Cardiac septum (tissue), 1 donor: ENCODE measurements at places on chromosomes 16 and 17. TPM values are rescaled to one million over a fixed set of nuclear protein-coding genes. Genes with fewer than 3 reads are reported as not detected.

Gene TMEM98
- 12.9 TPM for total RNA-seq

Gene MYOCD
- total RNA-seq: 82.1 TPM

Gene VTN
- 48.2 TPM for total RNA-seq

Gene EFTUD2
- 62.0 TPM for total RNA-seq

Gene DRC7
- total RNA-seq: not detected

Gene PIPOX
- total RNA-seq: 0.57 TPM

Gene PYDC1
- total RNA-seq: not detected

Gene CLEC19A
- total RNA-seq: not detected

Gene NAGS
- 0.51 TPM for total RNA-seq

Gene SRL
- total RNA-seq: 400 TPM

Gene WWP2
- total RNA-seq: 23.8 TPM

Gene TOP2A
- 0.51 TPM for total RNA-seq

Gene MT1M
- total RNA-seq: 1.1 TPM

Gene RIPOR1
- 102 TPM for total RNA-seq

Gene KRTAP4-3
- not detected for total RNA-seq

Gene PTX4
- total RNA-seq: not detected

Gene NUDT7
- total RNA-seq: 46.8 TPM

Gene ALOX15B
- total RNA-seq: not detected

Gene SCGB1C2
- total RNA-seq: not detected

Gene CES1
- total RNA-seq: 9.9 TPM

Gene SOCS1
- 1.7 TPM for total RNA-seq

Gene NLGN2
- 11.0 TPM for total RNA-seq

Gene RNF166
- total RNA-seq: 17.1 TPM

Gene ASPA
- total RNA-seq: 0.94 TPM

Gene MBTPS1
- total RNA-seq: 53.2 TPM

Gene KRTAP3-2
- total RNA-seq: not detected

Gene NPIPA5
- 6.7 TPM for total RNA-seq
